ENCODE measurements at places on chromosomes 4 and X.

DNA sequence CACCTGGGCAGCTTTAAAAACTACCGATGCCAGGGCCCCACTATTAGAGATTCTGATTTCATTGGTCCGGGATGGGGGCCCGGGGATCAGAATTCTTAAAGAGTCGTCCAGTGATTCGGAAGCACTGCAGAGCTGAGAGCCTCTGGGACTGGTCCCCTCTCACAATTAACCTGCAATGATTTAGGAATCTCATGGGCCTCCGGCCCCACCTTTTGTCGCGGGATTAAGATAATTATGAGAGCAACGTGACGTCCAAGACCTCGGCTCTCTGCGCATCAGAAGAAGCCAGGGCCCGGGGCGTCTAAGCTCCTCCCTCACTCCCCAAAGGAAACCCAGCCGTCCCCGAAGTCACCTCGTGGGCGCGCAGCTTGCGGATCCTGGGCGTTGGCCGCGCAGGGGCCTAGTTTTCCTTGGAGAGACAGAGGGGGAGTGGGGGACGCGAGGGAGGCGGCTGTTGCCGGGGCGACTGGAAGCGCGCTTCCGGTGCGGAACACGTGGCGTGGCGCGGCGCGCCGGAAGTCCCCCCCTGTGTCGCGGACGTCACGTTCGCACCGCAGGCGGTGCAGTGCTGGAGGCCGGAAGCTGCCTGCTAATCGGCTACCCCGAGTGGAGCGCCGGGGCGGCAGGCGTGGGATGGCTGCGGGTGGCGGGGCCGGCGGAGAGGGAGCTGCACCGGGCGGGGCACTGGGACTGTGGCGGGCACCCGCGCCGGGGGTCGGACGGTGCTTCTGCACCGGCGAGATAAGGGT lies at the start of gene GEMIN8:
Gene GEMIN8 (minus strand): TSS at position 468 of the 749 bp plus-strand sequence. CDS start 8,414 bp downstream, outside the sequence.
- peak; percentile 77 for DNase-seq

DNA sequence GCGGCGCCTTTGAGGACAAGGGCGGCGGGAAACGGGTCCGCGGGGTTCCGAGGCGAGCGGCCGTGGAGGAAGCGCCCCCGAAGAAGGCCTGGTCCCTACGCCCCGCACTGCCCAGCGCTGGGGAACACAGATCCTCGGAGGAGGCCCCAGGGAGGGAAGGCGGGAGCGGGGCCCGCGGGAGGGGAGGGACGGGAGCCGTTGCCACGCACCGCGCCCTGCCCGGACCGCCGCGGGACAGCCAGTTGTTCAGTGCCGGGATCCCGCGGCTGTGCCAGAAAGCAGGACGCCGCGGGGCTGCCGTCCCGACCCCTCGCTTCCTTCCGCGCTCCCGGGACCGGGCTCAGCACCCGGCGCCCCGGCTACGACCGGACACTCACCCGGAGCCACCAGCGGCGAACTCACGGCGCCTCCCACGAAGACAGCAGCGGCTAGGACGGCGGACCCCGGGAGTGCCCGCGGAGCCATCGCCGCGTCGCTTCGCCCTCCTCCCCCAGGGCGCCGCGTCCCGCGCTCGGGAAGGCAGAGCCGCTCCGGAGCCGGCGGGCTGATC lies 278 bp downstream of the RELL1 start:
- no peak for DNase-seq

- DNase-seq, result no peak
Observed at GRCh38 chrX:1102786-1103185, 109.7 kb downstream of the CRLF2 start.

DNA sequence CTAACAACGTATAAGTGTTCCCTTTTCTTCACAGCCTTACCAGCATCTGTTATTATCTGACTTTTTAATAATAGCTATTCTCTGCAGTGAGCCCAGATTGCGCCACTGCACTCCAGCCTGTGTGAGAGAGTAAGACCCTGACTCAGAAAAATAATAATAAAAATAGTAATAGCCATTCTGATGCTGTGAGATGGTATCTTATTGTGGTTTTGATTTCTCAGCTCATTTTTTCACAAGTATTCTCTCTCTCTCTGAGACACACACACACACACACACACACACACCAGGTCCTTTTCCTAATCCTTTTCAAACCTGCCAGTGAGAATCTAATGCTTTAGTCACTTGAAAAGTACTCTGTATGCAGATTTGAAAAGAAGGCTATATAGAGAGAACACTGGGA lies 89.8 kb downstream of the CHIC2 start:
- no peak for DNase-seq

DNA sequence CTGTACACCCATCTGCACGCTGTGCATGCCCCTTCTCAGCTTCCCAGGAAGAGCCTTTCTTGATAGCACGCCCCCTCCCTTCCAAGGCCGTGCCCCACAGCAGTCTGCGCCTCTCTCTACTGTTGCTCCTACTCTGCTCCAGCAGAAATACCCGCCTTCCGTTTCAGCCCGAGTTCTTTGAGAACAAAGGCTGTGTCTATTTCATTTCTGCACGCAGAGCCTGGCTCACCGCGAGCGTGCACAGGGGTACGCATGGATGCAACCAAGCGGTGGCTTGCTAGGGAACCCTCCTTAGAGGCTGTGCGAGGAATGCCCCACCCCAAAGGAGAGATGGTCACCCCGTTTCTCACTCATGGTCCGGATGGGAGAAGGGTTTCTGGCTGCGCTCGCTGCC lies 485 bp downstream of the AADAT start:
- peak; percentile 56 for DNase-seq

DNA sequence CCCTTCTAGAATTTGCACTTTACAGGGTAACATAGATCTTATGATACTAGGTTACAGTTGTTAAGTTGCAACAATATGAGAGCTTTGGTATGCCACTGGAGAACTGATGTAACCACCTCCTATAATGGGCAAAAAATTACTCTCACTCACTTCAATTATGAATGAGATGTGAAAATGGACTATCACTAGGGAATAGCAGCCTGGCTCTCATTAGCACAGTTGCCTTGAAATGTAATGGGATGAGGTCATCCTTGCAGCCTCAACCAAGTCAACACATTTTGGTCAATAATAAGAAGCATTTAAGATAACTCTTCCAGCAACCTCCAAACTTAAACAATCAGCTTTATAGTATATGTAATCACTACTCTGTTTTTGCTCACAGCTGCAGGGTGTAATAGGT lies 69.4 kb downstream of the TBC1D9 start:
- no peak for DNase-seq

- no peak for DNase-seq
Observed at GRCh38 chrX:120235284-120235683, 15.3 kb upstream of the ZBTB33 start.

GRCh38 chrX:116239944-116240840 lies 69.6 kb downstream of the AGTR2 start:
- DNase-seq, result no peak

DNA sequence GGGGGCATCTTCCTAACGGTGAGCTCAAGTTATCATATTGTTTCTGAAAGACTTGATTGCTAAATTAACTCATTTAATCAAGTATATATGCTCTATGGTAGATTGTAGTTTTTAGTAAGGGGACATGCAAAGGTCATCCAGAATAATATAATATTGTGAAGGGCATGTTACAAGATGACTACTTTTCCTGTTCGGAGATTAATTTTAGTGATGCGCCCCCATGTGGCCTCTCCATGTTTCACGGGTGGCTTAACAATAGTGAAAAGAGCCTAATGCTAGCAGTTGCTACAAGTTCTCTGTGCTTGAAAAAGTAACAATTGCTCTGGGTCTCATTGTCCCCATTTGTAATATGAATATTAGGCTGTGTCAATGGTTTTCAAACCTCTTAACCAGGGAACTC lies 12.2 kb downstream of the SMPX start:
- no peak for DNase-seq
